ENCODE measurements at places on chromosomes 7 and 10.

- DNase-seq, result no peak
Measured at GRCh38 chr7:91512958-91513357, 248.7 kb downstream of the FZD1 start.

- DNase-seq, result no peak
Measured at GRCh38 chr10:75688506-75689300, 257.3 kb downstream of the LRMDA start.

DNA sequence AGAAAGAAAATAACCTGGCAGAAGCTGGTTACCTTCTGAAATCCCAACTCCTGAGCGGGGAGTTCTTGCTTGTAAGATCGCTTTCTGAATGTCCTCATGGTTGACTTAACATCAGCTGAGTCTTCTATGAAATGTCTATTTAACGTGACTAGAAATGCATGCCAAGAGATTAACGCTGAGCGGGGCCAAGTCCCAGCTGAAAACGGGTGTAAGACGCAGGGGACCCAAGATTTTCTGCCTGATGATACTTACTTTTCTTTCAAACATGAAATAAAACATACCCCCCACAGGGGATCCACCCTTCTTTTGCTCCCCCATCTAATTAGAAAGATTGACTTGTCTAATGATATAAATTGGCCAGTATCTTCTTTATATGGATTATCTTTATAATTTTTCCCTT lies 14.9 kb downstream of the OR9A2 start:
- DNase-seq, result no peak

DNA sequence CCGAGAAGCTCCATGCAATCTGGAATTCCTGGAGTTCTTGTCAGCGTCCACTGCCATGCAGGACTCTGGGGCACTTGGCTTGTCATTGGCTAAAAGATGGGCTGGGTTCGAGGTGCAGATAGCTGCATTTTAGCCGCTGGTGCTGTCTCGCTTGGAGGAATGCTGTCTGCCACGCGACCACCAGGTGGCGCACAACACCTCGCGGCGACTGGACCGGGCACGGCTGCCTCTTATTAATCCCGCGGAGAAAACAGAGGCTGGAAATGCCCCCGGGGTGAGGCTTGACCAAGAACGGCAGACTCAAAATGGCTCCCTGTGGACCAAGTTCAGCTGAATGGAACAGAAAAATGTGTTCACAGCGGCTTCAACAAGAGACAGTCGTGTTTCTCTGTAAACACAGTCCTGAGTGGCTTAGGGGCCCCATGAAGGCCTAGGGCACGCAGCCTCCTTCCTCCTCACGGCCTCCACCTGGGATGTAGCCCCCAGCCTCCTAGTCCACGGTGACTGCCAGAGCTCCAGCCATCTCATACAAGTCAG lies 46.2 kb downstream of the AOC1 start:
- peak; percentile 90 for DNase-seq

- no peak for DNase-seq
Measured at GRCh38 chr10:95880704-95881103, 27.1 kb upstream of the CC2D2B start.

DNA sequence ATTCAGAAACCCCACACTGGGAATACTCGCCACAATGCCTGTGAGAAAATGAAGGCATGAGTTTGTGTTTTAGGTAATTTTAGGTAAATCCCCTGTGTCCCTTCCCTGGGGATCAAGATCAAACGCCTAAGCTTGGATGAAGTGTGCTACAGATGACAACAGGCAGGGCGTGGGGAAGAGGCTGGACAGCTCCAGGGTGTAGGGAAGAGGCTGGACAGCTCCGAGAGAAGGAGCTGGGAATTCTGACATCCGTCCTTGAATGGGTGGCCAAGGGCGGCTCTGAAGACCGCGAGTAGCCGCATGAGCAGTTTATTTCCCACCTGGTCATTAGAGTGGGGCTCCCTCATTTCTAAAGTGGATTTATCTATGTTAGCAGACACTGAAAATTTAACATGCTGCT lies 109.7 kb downstream of the RAMP3 start:
- no peak for DNase-seq

DNA sequence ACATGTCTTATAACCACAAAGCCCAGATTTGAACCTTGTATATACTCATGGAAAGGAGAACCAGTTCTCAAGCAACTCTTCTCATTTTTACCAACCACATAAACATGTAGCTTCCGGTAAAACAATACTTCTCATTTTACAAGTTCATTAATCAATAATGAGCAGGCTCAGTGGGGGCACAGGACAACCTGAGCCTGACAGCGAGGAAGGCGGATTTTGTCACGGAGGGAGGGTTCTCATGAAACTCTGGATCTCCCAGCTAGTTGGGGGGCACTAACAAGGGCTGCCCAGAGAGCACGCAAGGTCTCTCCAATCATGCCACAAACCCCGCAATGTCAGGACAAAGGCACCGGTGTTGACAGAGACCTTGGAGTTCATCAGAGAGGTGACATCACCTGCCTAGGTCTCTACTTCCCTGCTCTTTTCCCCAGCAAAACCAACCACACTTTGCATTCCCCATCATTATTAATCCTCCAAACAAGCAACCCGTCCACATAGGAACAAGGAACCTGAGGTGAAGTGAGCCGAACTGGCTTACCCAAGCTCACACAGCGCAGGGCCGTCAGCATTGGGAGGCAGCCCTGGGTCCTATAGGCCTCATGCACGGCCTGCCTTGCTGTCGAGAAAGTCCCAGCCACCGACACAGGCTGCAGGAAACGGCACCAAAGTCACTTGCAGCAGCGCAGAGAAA lies 192.1 kb upstream of the KLF14 start:
- no peak for DNase-seq

- peak; percentile 34 for DNase-seq
Measured at GRCh38 chr10:55629793-55630490, 731.1 kb downstream of the ZWINT start.

DNA sequence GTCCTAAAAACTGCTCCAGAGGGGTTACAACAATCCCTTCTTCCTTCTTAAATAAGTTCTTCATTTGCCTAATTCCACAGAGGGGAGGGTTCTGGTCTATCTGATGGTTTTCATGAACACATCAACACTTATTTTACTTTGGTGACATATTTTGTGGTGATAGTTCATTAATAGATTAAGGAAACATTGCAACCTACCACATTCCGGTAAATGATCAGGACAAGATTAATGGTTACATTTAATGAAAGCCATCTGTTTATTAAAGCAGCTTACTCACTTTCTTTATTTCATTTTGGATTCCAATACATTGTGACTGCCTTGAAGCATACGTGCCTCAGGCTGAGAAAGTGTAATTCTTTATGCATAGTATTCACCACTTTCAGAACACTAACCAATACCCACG lies 101.0 kb downstream of the SKIDA1 start:
- DNase-seq, result peak; percentile 74

GRCh38 chr7:135685306-135686084 lies 23.2 kb downstream of the STMP1 start:
- peak; percentile 43 for DNase-seq

GRCh38 chr10:16867556-16867955 lies 50.3 kb upstream of the RSU1 start:
- peak; percentile 64 for DNase-seq

GRCh38 chr10:122140941-122141623 lies 130.0 kb upstream of the BTBD16 start:
- peak; percentile 87 for DNase-seq

GRCh38 chr7:50197549-50197948 lies 104.5 kb upstream of the ZPBP start:
- no peak for DNase-seq

- no peak for DNase-seq
Measured at GRCh38 chr7:29401769-29402168, 161.9 kb upstream of the PRR15 start.

- DNase-seq, result peak; percentile 17
Measured at GRCh38 chr7:143434660-143435059, 8.6 kb upstream of the TAS2R60 start.

- DNase-seq, result no peak
Measured at GRCh38 chr7:101589976-101590662, 39.0 kb downstream of the MYL10 start.

DNA sequence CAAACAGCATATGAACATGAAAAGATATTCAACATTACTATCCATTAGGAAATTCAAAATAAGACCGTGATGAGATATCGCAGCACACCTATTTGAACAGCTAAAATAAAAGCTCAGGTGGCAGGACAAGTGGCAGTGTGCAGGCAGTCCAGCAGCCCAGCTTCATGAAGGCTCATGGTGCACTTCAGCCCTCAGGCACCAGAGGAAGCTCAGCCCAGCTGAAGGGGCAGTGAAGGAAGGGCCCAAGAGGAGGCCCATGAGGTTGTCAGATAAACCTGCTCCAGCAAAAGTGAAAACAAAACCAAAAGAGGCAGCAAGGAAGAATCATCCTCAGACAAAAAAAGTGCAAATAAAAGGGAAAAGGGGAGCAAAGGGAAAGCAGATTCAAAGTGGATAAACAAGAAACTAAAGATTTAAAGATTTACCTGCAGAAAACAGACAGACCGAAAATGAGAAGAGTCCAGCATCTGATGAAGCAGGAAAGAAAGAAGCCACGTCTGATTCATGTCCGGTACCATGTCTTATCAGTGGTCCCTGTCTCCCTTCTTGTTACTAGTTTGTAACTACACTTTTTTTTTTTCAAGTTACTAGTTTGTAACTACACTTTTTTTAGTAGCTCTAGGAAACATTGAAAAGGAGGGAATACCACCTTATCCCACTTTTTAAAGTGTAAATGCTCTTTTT lies 15.0 kb upstream of the FAM24B start:
- no peak for DNase-seq

DNA sequence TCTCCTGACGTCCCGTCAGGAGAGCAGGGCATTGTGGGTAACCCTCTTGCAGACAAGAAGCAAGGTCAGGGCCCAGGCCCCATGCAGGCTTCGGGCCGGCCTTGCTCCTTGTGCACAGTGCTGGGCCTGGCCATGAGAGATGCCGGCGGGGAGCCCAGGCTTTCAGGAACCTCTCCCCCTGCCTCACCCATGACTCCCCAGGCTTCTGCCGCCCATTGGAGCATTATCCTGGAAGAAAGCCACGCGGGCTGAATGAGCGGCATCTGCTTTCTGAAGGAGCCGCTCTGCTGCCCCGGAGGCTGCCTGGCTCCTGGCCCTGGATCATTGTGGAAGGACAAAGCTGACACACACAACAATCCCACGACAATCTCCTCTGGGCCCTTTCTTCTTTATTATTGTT lies 233.5 kb downstream of the TCF7L2 start:
- no peak for DNase-seq

DNA sequence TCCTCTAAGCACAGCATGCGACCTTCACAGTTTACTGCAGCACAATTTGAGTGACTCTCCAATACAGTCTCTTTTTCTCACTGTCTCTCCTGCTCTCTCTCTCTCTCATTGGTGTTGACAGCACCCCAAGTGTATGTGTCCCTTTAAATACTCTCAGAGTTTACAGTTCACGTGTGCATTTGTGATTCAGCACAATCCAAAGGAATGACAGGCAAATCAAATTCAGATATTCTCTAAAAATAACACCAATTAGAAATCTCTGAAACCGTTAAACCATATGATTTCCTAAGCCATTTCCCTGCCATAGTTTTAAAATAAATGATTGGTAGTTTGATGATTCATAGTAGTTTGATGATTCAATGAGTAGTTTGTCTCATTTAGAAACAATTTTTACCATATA lies 104.0 kb upstream of the GAD2 start:
- DNase-seq, result peak; percentile 28

GRCh38 chr10:110221044-110221720 lies 13.8 kb downstream of the MXI1 start:
- DNase-seq, result no peak

GRCh38 chr7:82410461-82410860 lies 33.1 kb downstream of the CACNA2D1 start:
- DNase-seq, result no peak

DNA sequence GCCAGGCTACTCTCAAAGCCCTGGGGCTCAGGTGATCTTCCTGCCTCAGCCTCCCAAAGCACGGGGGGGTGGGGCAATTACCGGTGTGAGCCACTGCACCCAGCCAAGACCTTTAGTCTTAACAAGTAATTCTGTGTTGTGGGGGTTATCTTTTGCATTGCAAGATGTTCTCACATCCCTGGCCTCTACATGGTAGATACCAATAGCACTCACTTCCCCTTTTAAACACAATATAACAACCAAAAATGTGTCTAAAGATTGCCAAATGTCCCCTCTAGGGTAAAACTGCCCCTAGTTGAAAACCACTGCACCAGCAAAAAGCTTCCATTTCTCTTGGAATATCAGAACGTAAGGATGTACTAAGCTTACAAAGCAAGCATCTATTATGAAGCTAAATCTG lies 225.0 kb downstream of the CTNNA3 start:
- DNase-seq, result no peak

DNA sequence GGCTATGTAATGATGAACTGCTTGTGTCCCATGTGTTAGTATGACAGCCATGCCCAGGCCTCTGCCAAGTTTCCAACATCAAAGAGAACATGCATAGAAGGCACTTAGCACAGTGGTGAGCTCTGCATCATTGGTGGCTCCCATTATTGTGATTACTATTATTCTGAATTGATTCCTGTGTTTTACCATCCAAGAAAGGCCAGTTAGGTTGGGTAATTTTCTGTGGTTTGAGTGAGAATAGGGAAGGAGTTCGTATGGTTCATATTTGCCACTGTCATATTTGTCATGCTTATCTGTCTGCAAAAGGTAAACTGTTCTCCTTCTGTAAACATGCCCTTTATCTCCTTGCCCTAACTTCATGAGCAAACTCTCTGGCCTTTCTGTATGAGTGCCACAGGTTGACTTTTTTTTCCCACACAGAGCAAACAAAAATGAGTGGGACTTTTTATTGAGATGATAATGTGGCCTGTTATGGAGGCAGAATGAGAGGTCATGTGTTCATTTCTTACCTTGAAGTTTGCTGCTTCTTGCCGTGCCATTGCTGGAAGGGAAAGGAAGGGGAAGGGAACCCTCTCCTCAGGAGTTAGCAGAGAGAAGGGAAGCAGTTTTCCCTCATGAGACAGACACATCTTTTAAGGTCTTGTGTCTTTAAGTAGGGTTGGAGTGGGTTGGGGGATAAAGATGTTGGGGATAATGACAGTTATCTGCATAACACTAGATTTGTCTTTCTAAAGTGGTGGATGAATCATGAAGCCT lies 301.9 kb downstream of the LRMDA start:
- DNase-seq, result no peak

DNA sequence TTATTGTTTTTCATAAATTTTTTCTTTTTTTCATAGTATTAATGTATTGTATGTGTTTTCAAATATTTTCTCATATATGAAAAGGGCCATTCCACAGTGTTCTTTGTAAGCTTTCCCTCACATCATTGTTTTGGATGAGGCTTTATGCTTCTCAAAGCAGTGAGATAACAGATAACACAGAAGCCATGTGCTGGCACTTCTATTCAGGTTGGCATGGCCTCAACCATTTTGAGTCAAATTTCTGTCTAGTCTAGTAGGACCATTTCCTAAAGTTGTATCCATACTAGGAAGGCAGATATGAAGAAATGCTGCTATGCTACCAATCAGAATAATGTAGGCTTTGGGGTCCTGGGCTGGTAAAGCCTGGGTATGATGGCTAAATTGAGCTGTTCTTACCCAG lies 135.9 kb upstream of the LAMB4 start:
- no peak for DNase-seq

- DNase-seq, result no peak
Measured at GRCh38 chr7:4099651-4100050, 582.4 kb upstream of the FOXK1 start.

- peak; percentile 28 for DNase-seq
Measured at GRCh38 chr7:19560111-19560883, 148.5 kb downstream of the POLR1F start.
